SJSA1 (cell line): ENCODE measurements at places on chromosomes 4 and X. TPM values are rescaled to one million over a fixed set of nuclear protein-coding genes. Genes with fewer than 3 reads are reported as not detected.

GDPD2 gene
- total RNA-seq: 0.05 TPM in 1 of 2 replicates, not detected in the other

HAUS3 gene
- total RNA-seq: 10.0 and 16.6 TPM in 2 replicates

EXOC1L gene
- total RNA-seq: not detected in 2 replicates

GYPB gene
- total RNA-seq: not detected in 2 replicates

SSX2B gene
- not detected in 2 replicates for total RNA-seq

CFAP47 gene
- not detected in 2 replicates for total RNA-seq

FATE1 gene
- total RNA-seq: not detected in 2 replicates

ADGRG2 gene
- total RNA-seq: 0.11 TPM in 1 of 2 replicates, not detected in the other

PAGE2B gene
- not detected in 2 replicates for total RNA-seq

DKK2 gene
- total RNA-seq: 8.9 and 15.7 TPM in 2 replicates

DCHS2 gene
- not detected in 2 replicates for total RNA-seq

CLGN gene
- 3.6 and 7.0 TPM in 2 replicates for total RNA-seq

ARFIP1 gene
- 38.1 and 46.4 TPM in 2 replicates for total RNA-seq

MCUB gene
- total RNA-seq: 46.5 and 100 TPM in 2 replicates

TRPC3 gene
- total RNA-seq: 1.3 and 3.3 TPM in 2 replicates

KIT gene
- total RNA-seq: not detected in 2 replicates

DCAF8L2 gene
- not detected in 2 replicates for total RNA-seq
